ENCODE measurements at places on chromosomes 4 and X.

GRCh38 chr4:30721185-30722091, 1.3 kb downstream of the PCDH7 start:
- peak; percentile 78 for DNase-seq

- no peak for DNase-seq
These were observed 111.3 kb downstream of the MAML3 start for GRCh38 chr4:140042634-140043033.

GRCh38 chrX:118016422-118016821, 100.2 kb downstream of the KLHL13 start:
- DNase-seq, result no peak

DNA sequence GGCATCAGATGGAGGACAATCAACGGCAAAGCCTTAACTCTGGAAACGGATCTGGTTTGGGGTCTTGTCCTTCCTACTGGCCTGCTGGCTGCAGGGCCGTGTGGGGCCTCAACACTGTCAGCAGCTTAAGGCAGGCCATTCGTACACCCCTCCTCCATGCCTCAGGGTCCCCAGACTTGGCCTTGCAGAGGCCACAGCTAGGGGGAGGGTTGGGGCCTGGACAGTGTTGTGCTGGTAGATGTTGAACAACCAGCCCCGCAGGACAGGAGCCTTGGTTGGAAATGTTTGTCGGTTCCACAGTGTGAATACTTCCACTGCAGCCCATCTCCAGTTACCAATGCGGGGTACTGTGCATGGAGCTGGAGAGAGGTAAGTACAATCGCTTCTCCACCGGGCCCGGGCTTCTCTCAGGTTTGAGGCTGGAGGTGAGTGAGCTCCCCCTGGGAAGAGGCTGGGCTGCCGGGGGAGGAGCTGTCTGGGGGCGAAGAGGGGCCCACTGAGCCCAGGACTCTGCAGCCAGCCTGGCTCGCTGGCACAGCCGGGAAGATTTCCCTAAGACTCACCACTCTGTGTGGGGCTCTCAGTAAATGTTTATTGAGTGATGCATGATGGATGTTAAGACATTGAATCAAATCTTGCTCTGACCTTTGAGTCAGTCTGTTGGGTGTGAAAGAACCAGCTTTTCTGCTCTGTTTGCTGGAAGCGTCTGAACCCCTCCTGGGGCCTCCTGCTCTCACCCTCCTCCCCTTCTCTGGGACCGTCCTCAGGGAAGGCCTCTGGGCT, 19.7 kb upstream of the GPR78 start:
- peak; percentile 11 for DNase-seq

DNA sequence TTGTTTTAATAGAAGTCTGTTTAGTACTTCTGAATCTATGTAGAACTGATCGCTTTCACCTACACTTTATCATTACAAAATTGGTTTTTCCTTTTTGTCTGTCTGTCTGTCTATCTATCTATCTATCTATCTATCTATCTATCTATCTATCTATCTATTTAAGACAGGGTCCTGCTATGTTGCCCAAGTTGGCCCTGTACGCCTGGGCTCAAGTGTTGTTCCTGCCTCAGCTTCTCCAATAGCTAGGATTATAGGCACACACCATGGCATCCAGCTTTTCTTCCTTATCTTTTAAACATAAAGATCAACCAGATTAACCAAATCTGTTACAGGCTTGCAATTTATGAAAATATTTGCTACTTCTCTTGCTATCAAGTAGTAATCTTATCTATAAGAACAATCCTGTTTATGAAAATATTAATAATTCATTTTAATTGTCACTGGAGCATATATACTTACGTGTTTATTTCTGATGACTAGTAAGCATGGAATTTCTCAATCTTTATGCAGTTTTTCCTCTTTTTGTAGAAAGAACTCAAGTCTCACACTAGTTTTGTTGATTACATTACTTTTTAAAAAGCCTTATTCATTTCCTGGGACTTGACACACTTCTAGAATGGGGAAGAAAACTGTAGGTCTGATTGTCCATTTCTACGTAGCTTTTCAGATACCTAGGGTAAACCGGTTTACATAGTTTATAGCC, 24.5 kb downstream of the KIAA0232 start:
- no peak for DNase-seq

DNA sequence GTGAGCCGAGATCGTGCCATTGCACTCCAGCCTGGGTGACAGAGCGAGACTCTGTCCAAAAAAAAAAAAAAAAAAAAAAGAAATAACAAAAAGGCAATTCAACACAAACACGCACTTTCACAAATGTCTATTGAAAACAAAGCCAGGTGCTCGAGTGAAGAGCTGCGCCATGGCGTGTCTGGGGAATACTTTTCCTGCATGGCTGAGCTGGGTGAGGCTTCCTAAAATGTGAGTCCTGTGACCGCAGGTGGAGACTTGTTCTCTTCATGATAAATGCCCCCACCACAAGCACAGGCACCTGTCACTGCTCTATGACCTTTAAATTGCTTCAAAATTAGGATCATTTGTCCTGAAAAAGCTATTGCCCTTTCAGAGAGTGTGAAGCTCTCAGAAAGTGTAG, 4.0 kb upstream of the ABLIM2 start:
- no peak for DNase-seq

- no peak for DNase-seq
These were observed 215.2 kb downstream of the CBR4 start for GRCh38 chr4:168794881-168795280.

DNA sequence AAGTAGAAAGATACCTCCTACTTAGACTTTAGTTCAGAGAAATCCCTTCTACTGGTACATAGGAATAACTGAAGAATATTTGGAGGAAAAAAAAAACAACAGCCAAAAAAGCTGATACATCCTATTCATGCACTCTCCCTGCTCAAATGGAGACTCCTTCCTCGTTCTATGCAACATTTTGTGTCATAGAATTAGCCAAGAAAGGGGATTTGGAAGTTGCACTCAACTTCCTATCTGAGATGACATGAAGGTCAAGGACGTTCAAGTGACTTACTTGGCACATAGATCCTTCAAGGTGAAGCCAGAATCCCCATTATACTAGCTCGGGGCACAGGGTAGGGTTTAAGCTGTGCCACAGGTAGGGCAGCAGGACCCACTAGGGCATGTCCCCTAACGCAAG, 56.2 kb upstream of the S100G start:
- DNase-seq, result no peak

- DNase-seq, result no peak
These were observed 1811.2 kb upstream of the PCDH10 start for GRCh38 chr4:131337936-131338335.

GRCh38 chr4:101823864-101824263, 33.3 kb downstream of the BANK1 start:
- DNase-seq, result no peak

- no peak for DNase-seq
These were observed 1248.1 kb downstream of the RAPGEF2 start for GRCh38 chr4:160350944-160351343.

- peak; percentile 54 for DNase-seq
These were observed 921 bp upstream of the SETD7 start for GRCh38 chr4:139556724-139557555.

- DNase-seq, result no peak
These were observed 477.0 kb downstream of the INPP4B start for GRCh38 chr4:142369141-142369540.

DNA sequence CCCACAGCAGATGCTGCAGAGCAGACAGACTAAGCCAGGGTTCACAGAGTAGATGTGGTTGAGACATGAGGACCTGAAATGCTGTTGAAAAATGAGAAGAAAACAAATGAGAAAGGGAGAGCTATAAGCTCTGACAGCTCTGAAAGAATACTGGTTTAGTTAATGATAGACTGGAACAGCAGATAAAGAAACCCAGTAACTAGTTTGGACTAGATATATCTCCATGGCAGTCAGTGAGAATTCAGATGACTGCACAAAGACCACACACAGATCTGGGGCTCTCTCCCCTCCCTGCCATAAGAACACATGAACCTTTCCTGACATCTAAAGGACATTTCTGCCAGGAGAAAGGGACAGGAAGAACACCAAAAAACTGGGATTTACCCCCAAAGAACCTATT, 8.2 kb downstream of the NAA11 start:
- DNase-seq, result no peak

DNA sequence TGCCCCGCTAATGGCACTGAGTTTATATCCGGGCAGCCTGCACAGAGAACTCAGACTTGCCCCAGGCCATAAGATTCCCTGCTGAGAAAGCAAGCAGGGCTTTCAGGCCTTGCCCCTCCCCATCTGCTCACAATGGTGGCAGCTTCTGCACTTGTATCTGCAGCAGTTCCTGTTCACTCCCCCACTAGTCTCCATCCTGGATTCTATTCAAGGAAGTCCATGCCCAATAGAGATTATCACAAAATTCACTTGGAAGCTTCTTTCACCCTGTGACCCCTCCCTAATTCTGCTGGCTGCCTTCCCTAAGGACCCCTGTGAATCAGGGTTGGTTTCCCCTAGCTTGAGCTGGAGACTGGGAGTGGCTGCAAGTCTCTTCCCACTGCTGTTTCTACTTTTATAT, 34.5 kb upstream of the UCP1 start:
- no peak for DNase-seq

DNA sequence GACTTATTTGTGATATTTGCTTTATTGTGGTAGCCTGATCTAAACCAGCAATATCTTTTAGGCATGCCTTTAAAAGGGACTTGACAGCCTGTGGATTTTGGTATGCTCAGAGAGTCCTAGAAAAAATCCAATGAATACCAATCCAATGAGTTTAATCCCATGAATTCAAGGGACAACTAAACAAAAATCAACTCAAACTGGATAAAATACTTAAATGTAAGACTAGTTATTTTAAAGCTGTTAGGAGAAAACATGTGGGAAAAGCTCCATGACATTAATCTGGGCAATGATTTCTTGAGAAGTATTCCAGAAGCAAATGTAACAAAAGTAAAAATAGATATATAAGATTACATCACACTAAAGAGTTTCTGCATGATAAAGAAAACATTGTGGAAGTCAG, 711.5 kb upstream of the PITX2 start:
- no peak for DNase-seq

DNA sequence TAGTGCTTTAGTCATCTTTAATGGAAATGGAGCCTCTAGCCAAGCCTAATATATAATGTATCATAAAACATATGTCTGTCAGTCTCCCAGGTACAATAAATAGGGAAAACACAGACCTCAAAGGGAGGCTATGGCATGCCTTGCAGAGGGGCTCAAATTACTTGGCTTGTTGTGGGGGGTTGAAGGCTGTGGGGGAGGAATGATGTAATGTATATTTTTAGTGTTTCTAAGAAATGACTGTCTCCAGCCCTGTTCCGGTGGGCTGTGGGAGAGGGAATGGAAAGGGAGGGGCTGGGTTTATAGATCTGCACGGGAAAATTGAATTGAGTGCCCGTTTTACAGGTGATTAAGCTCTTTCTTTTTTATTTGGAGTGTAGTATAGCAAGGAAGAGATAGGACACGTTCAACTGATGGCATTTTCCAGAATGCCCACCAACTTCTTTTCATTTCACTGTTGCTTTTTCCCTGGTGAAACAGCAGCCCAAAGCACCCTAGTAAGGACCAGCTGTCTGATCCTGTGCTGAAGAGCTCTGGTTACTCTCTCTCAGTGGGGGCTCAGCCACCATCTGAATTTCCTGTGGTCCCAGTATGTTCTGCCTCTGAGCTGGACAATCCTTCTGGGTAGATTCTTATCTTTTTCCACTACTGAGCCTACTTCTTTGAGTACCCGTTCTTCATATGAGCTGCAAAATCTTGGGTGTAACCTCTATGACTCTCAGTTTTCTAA, 220.7 kb upstream of the CASK start:
- DNase-seq, result no peak

DNA sequence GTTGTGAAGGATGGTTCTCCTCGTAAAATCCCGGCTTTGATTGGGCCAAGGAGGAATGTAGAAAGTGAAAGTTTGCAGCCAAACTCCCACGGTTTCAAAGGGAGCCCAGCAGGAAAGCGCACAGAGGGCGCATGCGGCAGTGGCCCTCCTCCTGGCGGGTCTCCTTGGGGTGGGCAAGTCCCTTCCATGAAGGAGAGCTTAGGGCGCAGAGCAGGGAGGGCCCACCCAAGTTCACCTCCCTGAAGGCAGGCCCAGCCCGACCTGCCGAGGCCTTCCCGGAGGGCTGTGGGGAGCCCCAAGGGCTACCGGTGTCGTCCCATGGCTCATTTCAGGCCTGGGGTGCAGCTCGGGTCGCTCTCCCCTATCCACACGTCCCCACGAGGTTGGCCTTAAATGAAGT, 2.0 kb downstream of the PDZD4 start:
- DNase-seq, result no peak

DNA sequence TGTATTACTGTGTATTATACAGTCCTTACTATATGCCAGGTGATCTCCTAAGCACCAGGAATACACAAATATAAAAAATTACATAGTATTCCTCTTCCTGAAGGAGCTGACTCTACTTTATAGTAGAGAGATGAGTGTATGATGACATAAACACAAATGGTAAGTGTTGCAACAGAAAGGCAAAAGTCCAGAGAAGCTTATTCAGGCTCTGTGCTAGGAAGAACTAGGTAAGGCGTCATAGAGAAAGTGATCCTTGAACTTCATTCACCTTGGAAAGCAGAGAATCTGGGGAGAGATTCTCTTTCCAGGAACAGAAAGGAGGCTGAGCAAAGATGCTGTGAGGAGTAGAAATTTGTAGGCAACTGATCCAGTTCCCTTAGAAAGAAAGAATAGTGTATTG, 115.0 kb upstream of the KCNIP4 start:
- no peak for DNase-seq

GRCh38 chrX:16870862-16871815, 977 bp upstream of the RBBP7 start:
- peak; percentile 29 for DNase-seq

DNA sequence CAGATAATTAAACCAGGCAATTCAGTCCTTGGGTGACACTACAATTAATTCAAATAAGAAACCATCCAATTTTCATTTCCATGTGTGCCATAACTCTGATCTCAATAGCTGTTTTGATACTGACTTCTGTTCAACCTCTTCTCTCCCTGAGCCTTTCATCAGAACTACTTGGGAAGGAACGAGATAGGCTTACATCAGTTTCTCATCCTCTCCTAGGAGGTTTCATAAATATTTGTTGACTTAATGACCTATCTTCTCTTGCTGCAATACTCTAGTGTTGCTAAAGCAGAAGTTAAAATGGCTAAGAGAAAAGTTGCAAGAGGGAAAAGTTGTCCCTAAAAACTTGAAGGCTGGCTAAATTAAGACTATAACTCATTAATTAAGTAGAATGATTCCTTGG, 41.8 kb downstream of the PRKG2 start:
- DNase-seq, result no peak

GRCh38 chrX:7690842-7691241, 152.1 kb upstream of the VCX start:
- no peak for DNase-seq

Data from glutamatergic neuron (in vitro differentiated cells).